ENCODE measurements at places on chromosomes 12 and 14. TPM values are rescaled to one million over a fixed set of nuclear protein-coding genes. Genes with fewer than 3 reads are reported as not detected.

STYK1 gene
- 0.66 TPM for total RNA-seq

KRT3 gene
- total RNA-seq, result not detected

B4GALNT3 gene
- total RNA-seq, result not detected

ITPR2 gene
- 13.6 TPM for total RNA-seq

LRP1-AS gene
- total RNA-seq, result not detected

AICDA gene
- not detected for total RNA-seq

SERPINA10 gene
- total RNA-seq, result under 0.01 TPM

LIN7A gene
- total RNA-seq, result 3.1 TPM

AQP6 gene
- 0.12 TPM for total RNA-seq

RND1 gene
- 0.12 TPM for total RNA-seq

GPHB5 gene
- total RNA-seq, result not detected

RASSF8 gene
- 118 TPM for total RNA-seq

FOXA1 gene
- not detected for total RNA-seq

MYF6 gene
- total RNA-seq, result 0.11 TPM

MYH6 gene
- not detected for total RNA-seq

FAM181A gene
- not detected for total RNA-seq

EXOC5 gene
- total RNA-seq, result 86.5 TPM

EIF2B2 gene
- 74.6 TPM for total RNA-seq

SSPN gene
- total RNA-seq, result 19.0 TPM

VPS37B gene
- 13.6 TPM for total RNA-seq

MRPL52 gene
- total RNA-seq, result 41.7 TPM

FGF6 gene
- total RNA-seq, result not detected

COX8C gene
- not detected for total RNA-seq

CLEC1B gene
- total RNA-seq, result not detected

MIPOL1 gene
- total RNA-seq, result 17.1 TPM

ATF7IP gene
- 31.5 TPM for total RNA-seq

ITGA5 gene
- 458 TPM for total RNA-seq

TRIM9 gene
- 0.62 TPM for total RNA-seq

NTF3 gene
- not detected for total RNA-seq

TMEM116 gene
- total RNA-seq, result 11.2 TPM

All from uterine smooth muscle cell (primary cell).